COLO829 (cell line): ENCODE measurements at places on chromosomes 4 and X.

DNA sequence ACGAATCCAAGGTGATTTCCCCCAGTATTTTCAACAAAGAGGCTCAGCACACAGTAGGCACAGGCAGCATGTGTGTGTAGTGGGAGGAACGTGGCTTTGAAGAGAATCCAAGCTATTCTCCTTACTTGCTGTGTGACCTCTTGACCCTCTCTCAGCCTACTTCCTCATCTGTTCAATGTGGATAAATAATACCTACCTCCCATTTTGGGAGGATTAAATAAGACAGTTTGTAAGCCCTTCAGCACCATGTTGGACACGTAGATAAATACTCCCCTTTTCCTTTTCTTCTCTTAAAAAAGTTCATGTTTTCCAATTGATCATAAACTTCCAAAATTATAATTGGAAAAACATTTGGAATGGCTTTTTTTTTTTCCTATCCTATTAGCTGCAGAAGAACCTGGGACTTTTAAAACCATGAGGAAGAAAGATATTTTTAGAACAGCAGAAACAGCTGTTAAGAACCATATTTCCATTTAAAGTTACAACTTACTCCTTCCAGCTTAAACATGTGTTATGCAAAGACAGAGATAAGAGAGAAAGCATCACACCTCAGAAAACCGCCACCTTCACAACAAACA lies 56.1 kb upstream of the TMEM131L start:
- no peak for DNase-seq

DNA sequence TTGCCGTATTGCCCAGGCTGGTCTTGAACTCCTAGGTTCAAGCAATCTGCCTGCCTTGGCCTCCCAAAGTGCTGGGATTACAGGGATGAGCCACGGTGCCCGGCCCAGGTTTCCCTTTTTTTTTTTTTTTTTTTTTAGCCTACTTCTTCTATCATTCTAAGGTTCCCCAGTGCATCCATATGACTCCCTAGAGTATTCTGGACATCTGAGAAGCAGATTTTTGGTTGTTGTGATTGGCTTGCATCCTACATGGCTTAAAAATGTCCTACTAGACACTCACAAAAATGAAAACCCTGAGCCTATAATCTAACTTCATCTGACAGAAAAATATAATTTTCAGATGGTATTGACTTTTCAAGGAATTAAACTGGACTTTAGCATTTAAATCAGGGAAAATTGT lies 41.7 kb downstream of the SMIM14 start:
- no peak for DNase-seq

DNA sequence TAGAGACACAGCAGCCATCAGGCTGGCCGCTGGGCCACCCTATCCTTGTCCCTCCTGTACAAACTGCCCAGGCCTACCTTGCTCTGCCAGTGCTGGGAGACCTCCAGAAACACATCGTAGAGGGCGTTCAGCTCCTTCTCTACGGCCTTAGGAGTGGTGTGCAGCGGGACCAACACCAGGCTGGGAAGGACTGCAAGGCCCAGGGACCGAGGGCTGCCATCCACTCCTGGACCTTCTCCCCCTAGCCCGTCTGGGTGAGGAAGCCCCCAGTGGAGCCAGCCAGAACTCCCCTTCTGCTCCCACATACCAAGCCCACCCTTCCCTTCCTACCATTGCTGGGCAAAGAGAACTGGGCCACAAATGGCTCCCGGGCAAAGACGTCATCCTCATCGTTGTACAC lies 5.0 kb downstream of the RPL10 start:
- no peak for DNase-seq

DNA sequence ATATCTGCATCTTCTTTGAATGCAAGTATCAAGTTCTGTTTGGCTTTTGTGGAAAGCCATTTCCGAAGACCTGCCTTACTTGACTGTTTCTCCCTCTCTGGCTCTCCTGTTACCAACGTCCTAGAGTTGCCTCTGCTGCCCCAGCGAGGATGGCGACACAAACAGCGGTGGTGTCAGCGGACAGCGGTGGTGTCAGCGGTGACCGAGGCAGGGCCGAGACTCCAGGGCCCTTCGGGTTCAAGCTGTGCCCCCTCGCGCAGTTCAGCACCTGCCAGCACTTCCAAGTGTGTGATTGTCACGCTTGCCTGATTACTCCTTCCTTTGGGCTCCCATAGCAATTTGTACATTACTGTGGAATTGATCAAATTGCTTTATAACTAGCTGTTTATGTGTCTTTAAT lies 336.9 kb upstream of the FAT1 start:
- DNase-seq = no peak

- no peak for DNase-seq
Measured at GRCh38 chr4:114389070-114389685, 209.4 kb upstream of the UGT8 start.

DNA sequence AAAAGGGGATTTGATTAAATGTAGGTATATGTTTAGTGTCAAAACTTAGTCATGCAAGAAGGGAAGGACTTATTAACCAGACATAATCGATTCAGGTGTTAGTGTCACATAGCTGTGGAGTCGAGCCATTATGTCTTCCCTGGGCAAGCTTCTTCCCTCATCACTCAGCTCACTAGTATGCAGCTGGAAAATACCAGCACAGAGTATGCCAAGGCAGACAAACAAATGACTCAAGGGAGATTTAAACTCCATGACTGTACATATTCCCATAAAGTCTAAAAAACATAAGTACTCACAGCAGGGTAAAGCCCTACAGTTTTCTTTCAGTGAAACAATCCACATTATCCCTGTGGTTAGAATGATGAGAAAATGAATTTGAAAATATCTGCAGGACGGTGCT lies 304.5 kb downstream of the CBLL2 start:
- no peak for DNase-seq

DNA sequence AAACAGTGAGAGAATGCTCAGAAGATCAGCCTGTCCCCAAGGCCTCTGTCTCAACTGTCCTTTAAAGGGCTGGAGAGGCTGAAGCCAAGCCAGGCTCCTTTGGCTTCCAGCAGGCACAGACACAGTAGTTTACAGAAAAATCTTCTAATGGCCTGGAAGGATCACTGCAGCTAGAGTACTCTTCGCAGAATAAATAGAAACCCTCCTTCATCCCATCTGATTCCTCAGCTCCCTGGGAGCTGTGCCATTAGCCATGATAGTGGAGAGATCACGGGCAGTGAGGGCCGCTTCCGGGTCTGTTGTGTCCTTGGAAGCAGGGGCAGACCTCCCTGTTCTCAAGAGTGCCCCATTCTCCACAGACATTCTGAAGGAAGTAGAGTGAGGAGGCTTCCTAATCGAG lies 63.1 kb downstream of the CCNI start:
- DNase-seq = no peak

DNA sequence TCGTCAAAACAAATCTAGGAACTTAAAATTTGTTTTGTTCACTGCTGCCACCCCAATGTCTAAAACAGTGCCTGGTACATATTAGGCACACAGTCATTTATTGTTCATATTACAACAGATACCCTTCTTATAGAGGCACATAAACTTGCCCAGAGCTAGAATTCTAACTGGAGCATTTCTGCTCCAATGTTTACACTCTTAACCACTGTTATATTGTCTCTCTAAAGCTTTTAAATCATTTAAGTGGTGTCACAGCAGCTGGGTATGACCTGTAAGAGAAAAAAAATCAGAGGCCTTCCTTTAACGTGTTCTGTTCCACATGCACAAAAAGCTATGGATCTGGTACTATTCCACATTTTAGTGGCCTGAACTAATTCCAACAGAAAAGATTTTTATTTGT lies 3.0 kb downstream of the UBE2D3 start:
- DNase-seq = no peak

DNA sequence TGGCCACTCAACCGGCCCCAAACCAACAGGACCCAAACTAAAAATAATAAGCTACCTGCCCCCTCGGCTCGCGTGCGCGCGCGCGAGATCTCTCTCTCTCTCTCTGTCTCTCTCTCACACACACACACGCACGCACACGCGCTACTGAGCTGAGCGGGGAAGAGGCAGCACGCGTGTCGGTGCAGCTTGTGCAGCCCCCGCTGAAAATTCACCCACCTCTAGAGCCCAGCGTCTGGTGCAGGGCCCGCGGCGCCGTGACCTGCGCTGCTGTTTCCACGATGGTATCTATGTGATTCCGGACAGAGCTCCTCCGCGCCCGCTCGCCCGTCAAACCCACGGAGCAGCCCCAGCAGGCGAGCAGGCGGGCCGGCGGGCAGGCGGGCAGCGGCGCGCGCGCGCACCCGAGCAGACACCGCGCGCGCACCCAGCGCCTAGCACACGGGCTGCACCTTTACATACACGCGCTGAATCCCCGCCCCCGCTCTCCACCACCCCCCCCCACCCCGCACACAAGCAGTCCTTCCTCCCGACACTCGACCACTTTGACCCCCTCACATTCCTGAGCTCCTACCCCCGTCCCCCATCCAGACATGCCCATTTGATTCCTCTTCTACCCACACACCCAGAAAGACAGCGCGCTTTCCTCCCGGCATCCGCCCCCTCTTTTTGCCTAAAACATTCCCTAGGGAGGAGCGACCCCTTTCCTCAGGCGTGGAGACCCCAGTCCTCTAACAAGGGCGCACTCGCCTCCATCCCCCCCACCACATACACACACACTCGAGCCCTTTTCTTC lies 1.0 kb downstream of the SLITRK4 start:
- no peak for DNase-seq

GRCh38 chr4:113878668-113879067 lies 100.8 kb downstream of the ARSJ start:
- no peak for DNase-seq

- DNase-seq = no peak
Measured at GRCh38 chr4:163087805-163088204, 78.9 kb downstream of the NAF1 start.

DNA sequence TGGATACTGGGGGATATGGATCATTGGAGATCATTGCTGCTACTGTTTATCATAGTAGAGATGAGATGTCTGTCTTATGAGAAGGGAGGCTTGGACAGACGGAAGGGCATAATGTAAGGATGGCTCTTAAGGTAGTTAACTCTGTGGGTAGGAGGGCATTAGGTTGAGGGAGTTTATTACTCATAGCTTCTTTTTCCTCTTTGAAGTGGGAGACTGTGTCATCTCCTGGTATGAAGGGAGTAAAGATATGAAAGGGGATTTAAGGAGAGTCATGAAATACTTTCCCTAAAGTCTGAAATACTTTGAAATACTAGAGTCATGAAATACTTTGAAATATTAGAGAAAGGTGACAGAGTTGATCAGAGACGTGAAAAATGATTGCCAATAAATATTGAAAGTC lies 255.5 kb upstream of the PITX2 start:
- DNase-seq = no peak

DNA sequence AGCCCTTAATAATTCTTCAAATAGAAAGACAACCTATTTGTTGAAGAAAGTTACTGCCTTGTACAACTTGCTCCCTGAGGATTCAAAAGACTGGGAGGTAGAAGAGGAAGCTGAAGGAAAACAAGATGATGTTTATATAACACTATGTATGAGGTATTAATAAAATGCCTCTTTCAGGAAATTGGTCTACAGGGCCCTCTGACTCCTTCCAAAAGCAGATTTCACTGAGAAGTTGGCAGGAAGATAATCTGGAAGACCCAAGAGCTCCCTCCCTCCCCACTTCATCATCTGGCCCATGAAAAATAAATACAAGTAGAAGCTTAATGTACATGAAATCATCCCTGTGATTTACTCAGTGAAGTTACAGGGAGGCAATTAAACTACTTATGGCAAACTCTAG lies 107.5 kb upstream of the MAGEC2 start:
- no peak for DNase-seq

GRCh38 chr4:92099861-92100260 lies 203.9 kb upstream of the GRID2 start:
- no peak for DNase-seq

DNA sequence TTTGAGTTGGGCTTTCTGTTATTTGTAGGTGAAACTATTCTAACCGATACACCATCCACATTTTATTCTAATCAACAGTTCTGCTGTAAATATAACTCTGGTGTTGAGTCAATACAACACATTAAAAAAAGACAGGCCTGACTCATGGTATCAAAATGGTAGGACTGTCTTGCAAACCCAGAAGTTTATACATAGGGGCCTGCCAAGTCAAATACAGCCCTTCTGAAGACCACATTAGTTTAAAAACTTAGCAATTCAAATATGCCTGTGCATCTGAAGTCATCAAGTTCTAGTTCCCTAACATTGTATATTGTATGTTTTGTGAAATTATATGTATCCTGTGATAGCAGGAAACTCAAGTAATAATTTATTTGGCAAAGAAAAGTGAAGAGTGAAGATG lies 24.4 kb upstream of the PDE5A start:
- no peak for DNase-seq

DNA sequence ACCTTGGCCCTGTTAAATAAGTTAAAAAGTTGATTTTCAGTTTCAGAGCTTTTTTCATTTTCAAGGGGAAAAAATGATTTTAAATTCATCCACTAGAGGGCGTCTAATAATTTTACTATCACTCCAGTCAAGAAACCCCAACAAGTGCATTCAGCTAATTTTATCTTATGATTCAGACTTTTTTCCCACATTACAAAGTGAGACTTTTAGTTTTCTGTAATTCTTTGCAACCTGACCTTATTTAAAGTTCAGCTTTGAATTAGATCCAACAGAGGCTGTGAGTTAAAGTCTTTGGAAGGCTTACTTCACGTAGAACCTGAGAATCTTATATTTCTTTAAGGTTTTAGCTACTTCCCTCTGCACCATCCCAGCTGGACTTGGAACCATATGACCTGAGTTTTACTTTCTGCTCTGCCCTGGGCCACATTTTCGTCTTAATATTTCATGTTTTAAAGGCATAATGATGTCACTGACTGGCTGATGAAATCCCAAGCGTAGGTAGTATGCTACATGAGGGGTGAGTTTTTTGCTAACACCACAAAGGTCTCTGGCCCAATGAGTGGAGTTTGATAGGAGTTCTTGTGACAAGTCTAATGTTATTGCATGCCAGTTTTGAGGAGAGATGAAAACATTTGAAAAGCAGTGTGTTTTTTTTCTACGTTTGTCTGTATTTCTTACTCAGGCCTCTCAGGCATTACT lies 7.2 kb downstream of the GNRHR start:
- DNase-seq = peak; percentile 28

DNA sequence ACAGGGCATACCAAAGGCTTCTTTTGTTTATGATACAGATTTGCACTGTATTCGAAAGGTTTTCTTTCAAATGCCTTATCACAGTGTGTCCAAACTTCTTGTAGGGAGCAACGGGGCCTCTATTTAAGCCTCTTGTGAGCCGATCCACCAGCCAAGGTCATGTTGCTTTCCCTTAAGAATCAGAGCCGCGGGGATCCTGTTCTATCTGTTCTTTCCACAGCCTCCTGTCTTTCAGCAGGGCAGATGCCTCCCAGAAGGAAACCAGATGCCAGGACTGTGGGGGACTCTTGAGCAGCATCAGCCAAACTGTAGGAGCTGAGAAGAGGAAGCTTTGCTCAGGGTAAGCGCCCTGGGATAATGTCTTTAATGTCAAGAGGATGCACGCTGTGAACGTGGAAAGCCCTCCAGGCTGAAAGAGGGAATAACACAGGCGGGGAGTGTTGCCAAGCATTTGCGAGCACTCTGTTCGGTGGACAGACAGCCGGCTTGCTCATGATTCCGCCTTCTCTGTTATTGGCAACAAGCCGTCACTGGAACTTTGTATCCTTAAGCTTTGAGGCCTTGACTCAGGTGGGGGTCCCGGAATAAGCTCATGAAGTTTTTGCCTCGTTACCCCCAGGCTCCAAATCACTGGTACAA lies 279.8 kb upstream of the FRG1 start:
- DNase-seq = no peak

- DNase-seq = no peak
Measured at GRCh38 chr4:140038031-140038533, 115.9 kb downstream of the MAML3 start.

GRCh38 chr4:189497996-189498395 lies 442.7 kb upstream of the FRG1 start:
- DNase-seq = no peak
